Stimulated activated CD8-positive, alpha-beta memory T cell treated with anti-CD3 and anti-CD28 coated beads, Interleukin-2, amount 100 ng/mL, for 48 hours (primary cell): ENCODE measurements at places on chromosomes 5 and 9.

DNA sequence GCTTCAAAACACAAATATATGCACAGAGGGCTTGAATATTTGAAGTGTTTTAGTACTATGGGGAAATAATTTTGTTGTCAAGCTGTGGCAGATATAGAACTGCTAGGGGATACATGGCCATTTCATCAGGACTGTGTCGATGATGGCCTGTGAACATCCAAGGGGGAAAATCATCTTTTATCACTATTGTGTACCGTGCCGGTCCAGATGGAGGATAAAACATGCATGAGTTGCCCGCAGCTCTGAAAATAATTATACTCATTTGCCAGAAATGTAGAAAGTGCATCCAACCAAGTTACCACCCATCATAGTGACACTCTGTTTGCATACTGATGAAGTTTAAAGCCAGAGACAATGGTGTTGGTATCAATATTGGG lies 405.9 kb downstream of the ZSWIM6 start:
- no peak for DNase-seq

DNA sequence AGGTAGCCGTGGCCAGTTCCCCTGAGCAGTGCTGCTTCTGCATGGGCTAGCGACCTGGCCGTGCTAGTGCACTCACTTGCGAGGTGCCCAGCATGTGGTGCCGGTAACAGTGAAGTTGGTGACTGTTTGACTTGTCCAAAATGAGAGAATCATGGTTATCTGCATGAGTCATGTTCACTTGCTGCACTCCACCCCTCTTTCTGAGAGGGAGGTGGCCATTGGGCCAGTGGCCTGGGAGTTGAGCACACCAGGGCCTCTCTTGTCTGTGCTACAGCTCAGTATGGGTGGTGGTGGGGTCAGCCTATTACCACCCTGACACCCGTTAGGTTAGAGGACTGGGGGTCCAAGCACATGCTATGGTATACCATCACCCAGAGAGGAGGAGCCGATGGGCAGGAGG lies 55.4 kb upstream of the GARNL3 start:
- DNase-seq: no peak

- DNase-seq: no peak
Measured at GRCh38 chr5:128538250-128539037, 399 bp upstream of the FBN2 start.

DNA sequence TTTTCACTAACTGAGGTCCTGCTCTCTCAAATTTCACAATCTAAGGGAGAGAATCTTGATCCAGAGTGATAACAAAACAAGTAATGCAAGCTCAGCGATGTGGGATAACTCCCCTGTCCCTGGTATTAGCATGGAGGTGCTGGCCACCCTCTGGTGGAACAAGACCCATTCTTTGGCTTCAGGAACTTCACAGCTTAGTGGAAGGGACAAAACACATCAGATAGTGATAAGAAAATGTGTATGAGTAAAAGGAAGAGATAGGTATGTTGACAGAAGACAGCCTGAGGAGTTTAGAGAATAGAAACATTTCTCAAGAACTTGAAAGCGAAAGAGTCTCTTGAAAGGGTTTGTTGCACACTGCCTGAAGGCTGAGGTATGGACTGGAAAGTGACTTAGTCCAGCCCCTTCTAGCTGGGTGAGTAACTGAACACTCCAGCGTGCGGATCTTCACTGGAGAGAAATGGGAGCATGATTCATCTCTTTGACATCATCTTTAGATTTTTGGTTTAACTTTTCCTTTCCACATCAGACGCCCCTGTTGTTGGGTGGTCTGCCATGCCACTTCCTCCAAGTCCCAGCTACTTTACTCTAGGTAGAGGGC lies 25.4 kb upstream of the ZSWIM6 start:
- DNase-seq: peak; percentile 21

DNA sequence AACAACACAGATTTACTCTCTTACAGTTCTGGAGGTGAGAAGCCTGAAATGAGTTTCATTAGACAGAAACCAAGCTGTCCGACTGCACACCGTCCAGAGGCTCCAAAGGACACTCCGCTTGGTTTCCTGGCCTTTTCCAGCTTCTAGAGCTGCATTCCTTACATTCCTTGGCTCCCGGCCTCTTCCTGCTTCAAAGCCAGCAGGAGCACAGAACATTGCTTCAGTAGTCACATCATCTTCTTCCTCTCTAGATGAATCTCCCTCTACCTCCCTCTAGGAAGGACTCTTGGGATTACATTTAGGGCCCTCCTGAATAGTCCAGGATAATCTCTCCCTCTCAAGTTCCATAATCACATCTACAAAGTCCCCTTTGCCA lies 213.3 kb downstream of the CDK5RAP2 start:
- DNase-seq: no peak
